ENCODE measurements at places on chromosomes 7 and 10.

DNA sequence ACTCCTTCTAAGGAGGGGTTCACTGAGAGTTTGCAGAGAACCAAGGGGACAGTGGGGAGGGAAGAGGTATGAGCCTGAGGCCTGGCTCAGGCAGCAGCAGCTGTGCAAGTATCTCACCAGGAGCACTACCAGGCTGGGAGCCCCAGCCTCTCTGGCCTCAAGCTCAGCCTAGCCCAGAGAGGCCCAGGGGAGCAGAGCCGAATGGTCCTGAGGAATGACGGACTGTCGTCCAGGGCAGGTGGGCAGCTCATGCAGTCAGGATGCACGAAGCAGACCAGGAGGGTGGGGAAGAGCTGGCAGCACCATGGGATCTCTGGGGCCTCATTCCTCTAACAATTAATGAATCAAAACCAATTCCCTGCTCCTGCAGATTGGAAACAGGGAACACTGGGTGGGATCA lies 151.5 kb downstream of the GRID1 start:
- no peak for DNase-seq

DNA sequence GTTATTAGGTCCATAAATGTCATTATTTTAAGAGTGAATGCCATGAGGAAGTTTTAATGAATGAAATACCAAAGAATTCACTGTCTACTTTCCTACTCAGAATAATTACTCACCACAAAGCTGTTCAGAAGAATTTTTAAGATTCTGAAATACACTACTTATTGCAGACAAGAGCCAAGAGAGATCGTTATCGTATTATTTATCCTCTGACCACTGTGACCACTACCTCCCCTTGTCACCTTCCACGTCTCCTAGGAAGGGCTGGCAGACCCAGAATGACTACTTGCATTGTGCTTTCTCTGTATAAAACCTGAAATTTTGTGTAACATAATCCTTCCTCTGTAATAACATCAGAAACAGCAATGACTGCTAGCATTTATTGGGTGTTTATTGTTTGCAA lies 81.9 kb downstream of the ABCB5 start:
- no peak for DNase-seq

DNA sequence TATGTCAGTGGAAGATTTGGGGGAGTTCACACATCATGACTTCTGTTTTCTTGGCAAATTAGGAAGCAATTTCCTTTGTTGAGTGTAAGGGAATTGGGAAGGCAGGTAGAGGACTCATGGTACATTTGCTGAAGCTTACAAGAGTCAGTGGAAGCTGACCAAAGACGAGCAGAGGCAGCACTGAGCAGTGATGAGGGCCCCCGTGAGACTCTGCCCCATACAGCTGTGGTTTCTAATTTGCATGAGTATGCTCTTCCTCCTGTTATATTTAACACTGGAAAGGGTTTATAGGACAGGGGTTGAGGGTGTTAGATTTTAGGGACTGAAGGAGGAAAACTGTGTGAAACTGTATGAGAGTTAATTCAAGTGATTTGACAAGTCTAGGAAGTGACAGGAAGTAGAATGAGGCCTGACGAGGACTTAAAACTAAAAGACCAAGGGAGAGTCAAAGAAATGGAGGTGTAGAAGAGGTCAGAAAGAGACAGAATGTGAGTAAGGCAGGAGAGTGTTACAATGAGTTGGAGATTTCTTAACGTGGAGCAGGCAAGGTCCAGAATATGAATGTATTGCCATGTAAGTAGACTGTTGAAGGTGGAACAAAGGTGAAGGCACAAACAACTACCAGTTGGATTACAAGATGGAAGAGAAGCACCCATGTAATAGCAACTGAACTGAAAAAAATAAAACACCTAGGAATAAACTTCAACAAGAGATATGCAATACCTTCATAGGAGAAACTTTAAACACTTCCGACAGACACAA lies 23.5 kb upstream of the MRPS17 start:
- no peak for DNase-seq

- no peak for DNase-seq
These were observed 141.4 kb upstream of the PRKCQ start for GRCh38 chr10:6721480-6721879.

DNA sequence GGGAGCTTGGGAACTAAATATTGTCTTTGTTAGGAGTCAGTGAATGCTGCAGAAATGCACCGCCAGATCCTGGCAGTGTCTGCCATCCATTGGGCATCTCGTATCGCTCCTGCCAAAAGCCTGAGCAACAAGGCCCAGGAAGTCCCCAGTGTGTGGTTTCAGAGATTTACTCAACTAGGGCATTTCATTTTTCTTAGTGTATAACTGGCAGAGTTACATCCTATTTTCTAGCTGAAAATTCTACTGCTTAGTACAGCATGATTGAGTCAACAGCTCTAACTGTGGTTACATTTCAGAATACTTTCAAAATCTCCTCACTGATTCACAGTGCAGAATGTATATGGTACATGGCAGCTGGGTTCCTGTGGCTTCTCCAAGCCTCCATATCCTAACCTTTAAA lies 95.8 kb upstream of the CREB5 start:
- no peak for DNase-seq

GRCh38 chr10:99711129-99711719 lies 20.7 kb downstream of the COX15 start:
- no peak for DNase-seq

DNA sequence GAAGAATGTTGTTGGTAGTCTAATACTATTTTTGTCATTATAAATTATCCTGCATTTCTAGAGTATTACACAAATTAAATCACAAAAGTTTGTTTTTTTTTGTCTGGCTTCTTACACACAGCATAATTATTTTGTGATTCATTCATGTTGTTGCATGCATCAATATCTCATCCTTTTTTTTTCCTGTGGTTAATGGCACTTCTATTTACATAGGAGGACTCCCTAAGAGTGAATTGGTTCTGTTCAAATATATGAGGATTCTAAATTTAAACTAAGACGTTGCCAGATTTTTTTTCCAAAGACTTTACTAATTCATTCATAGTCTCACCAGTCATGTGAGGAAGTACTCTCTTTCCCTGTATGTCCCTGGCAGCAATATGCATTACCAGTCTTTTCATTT lies 303.3 kb downstream of the GPR37 start:
- no peak for DNase-seq

DNA sequence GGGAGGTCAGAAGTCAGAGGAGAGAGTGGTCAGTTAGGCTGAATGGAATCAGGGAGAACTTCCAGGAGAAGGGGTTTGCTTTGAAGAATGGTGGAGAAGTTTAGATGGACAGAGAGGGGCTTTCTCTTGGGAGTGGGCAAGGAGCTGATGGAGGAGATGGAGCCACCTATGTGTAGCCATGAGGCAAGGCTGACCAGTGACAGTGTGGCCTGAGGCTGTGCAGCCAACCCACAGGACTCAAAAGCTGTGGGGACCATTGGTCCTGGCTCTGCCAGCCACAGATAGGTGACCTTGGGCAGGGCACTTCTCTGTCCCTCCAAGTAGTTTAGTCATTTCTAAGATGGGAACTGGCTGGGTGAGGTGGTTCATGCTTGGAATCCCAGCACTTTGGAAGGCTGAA lies 18.7 kb downstream of the NEURL1 start:
- DNase-seq: no peak

DNA sequence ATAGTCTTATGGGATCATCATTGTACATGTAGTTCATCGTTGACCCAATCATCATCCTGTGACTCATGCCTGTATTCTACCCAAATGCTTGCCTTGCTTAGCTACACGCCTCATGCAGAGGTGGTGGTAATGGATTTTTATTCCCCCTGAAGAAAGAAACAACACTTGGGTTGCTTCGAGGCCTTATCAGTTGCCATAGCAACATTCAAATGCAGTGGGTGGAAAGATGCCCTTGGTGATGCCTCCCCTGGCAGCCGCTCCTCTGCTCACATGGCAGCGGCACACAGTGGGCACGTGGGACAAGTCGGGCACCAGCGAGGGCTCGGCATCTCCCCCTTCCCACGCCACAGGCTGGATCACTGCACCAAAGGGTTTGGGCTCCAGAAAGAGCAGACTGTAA lies 54.0 kb upstream of the NMT2 start:
- DNase-seq: no peak

DNA sequence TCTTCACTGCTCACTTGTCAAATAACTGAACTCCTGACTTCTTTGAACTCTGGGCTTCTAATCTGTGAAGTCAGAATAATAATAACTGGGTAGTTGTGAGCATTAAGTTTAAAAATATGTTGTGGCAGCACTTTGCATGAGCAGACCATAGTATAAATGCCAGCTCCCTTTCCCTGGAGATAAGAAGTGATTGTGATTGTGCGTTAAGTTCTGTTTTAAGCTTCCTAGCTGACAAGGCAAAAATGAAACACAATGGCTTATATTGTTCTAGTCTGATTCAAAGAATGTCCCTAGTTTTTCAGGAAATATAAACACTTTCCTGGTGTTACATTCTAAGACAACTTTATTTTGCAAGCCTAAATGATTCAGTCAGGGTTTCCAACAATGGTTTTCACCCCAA lies 61.8 kb downstream of the PTPRE start:
- DNase-seq: no peak

DNA sequence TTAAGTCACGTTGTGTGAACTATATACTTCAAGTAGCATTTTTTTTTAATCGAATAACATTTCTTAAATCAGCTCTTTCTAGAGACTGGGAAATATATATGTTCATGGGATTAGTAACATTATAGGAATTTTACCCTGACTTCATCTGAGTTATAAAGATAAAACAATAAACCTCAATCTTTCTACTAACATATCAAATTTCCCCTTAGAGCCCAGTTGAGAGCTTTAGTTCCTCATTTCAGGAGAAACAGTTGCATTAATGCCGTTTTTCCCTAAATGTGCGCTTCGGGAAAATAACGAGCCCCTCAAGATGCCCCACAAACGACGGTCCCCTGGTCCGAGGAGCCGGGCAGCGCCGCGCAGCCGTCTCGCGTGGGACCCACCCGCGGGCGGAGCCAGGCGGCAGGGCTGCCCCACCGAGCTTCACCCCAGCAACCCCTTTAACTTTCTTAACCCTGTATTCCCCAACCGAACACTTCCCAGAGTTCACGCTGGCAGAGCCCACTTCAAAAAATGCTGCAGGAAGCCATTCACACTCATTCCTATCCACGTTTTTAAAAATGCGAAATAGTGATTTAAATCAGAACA lies 152.5 kb upstream of the YAE1 start:
- DNase-seq: no peak

GRCh38 chr10:100882671-100883311 lies 30.0 kb upstream of the SLF2 start:
- DNase-seq: no peak

DNA sequence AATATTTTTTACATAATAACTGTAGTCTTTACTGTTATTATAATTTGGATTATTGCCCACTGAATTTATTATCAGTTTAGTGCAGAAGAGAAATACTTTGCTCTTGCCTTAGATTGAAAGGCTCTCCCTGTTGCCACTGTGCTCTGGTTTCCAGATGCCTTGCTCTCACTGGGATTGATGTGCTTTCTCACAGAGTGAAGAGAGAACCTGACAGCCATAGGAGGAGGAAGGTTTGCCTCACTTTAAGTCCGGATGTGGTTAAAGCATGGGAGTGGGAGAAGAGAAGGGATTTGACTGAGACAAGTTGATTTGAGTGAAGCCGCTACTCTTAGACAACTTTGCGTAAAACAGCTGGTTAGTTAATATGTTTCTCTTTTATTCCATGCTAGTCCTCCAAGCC lies 68.2 kb upstream of the RPA3 start:
- no peak for DNase-seq

- no peak for DNase-seq
These were observed 1481.3 kb downstream of the GATA3 start for GRCh38 chr10:9535744-9536143.

DNA sequence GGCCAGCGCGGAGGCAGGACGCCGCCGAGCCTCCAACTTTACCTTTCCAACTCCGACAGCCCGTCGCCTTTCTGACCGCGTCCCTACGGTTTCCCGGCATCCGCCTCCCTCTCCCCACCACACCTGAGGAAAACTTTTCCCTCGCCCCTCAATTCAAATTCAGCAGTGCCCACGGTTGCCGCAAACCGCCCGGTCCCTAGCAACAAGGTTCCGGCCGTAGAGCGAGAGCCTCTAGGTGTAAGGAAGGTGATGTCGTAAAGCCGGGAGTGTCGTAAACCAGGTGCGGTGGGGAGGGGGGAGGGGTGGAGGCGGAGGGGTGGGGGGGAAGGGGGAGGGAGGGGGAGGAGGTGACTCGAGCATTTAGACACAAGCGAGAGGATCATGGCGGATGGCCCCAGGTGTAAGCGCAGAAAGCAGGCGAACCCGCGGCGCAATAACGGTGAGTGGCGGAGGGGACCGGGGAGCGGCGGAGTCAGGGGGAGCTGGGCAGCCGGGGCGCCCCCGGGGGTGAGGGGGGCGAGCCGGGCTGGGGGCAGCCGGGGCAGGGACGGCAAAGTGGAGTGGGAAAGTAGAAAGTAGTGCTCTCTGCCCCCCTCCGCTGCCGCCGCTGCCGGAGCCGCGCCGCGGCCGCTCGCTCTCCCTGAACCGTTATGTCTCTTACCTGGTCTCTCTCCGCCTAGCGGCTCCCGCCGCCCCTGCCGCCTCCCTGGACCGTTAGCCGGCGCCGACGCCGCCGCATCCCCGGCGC lies at the start of gene ZEB1:
TSS of gene ZEB1 (plus strand) at position 363 of the 748 bp plus-strand sequence. CDS start at position 382, 19 bp downstream.
- peak; percentile 84 for DNase-seq

DNA sequence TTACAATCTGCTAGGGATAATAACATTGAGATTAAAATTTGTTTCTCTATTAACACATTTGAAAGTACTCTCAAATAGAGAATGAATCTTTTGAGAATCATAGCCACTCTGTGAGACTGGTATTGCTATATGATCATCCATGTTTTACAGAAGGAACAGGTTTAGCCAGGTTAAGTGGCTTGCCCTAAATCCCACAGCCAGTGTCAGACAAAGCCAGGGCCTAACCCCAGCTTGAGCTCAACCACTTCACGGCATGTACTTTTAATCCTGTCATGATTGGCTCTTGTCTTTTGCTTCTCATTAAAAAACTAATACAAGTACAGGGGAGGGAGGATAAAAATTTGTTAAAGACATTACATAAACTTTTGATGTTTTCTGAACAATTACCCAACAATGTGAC lies 3.8 kb upstream of the ZNRF2 start:
- no peak for DNase-seq

All from WTC11 (cell line).